Stimulated activated CD8-positive, alpha-beta memory T cell treated with anti-CD3 and anti-CD28 coated beads, Interleukin-4, amount 100 ng/mL, for 1 hour (primary cell): ENCODE measurements at places on chromosomes 7 and 10.
A peak's percentile ranks its signal among the peaks of the same experiment; 100 is the strongest.

DNA sequence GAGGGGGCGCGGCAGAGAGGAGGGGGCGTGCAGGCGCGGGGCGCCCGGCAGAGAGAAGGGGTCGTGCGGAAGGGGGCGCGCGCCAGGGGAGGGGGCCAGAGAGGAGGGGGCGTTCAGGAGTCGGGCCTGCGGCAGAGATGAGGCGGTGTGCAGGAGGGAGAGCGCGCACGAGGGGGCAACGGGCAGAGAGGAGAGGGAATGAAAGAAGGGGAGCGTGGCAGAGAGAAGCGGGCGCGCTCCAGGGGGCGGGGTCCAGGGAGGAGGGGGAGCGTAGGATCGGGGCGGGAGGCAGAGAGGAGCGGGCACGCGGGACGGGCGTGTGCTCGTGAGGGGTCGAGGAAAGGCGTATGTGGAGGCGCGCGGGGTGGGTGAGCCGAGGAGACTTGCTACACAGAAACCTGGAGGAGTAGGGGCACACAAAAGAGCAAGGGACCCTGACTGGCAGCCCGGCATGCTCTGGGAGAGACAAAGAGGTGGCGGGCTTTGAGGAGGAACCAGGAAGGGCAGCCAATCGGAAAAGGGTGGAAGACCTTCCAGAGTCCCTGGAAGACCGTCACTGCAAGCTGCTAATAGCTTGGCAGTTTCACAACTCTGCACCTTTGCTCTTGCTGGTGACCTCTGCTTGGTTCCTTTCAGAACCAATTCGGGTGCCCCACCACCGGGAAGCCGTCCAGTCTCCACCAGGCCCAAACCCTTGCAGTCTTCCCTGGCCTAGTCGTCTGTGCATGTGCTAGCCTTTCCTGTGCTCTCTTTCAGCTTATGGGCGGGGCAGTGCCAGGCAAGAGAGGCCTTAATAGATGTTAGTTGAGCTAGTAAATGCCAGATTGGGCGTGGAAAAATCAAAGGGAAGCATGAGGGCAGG is 639 bp downstream of the DYDC2 start:
- no peak for DNase-seq

- DNase-seq = no peak
Measured at GRCh38 chr10:19412531-19412930, 363.9 kb downstream of the MALRD1 start.

GRCh38 chr7:38716397-38716796 is 85.2 kb upstream of the AMPH start:
- no peak for DNase-seq

GRCh38 chr10:109618748-109619147 is 304.6 kb downstream of the XPNPEP1 start:
- no peak for DNase-seq

DNA sequence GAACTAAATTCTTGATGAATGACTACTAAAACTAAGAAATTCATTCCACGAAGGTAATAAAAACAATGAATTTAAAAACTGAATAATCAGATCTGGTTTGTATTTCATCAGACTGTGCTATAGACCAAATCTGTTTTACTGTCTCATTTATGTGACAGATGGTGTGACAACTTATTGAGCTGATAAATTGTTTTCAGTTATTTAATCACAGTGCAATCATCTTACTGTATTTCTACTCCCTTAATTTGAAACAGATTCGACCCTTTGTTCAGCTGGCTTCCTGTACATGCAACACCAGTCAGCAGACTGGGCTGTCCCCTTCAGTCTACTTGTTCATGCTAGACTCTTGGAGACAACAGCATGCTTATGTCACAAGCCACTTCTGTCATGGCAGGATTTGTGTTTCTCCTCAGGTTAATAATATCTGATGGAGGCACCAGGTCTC is 150.9 kb downstream of the MBL2 start:
- DNase-seq = no peak

DNA sequence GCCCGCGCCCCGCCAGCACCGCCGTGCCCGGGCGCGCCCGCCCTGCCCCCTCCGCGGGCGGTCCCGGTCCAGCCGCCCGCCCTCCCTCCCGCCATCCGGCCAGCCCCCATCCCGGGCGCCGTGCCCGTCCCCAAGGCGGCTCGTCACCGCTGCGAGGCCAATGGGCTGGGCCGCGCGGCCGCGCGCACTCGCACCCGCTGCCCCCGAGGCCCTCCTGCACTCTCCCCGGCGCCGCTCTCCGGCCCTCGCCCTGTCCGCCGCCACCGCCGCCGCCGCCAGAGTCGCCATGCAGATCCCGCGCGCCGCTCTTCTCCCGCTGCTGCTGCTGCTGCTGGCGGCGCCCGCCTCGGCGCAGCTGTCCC is at the start of gene HTRA1:
HTRA1 (plus strand) TSS at position 187 of the 362 bp plus-strand sequence; CDS start at position 287, 100 bp downstream.
- no peak for DNase-seq

GRCh38 chr7:158662610-158663427 is 41.8 kb downstream of the NCAPG2 start:
- no peak for DNase-seq

- DNase-seq = no peak
Measured at GRCh38 chr10:100551738-100552137, 16.0 kb downstream of the HIF1AN start.

DNA sequence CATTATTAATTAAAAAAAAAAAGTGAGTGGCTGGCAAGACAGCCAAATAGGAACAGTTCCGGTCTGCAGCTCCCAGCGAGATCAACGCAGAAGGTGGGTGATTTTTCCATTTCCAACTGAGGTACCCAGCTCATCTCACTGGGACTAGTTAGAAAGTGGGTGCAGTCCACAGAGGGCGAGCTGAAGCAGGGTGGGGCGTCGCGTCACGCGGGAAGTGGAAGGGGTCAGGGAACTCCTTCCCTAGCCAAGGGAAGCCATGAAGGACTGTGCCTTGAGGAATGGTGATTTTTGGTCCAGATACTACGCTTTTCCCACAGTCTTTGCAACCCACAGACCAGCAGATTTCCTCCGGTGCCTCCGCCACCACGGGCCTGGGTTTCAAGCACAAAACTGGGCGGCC is 133.7 kb downstream of the SNX13 start:
- DNase-seq = no peak

DNA sequence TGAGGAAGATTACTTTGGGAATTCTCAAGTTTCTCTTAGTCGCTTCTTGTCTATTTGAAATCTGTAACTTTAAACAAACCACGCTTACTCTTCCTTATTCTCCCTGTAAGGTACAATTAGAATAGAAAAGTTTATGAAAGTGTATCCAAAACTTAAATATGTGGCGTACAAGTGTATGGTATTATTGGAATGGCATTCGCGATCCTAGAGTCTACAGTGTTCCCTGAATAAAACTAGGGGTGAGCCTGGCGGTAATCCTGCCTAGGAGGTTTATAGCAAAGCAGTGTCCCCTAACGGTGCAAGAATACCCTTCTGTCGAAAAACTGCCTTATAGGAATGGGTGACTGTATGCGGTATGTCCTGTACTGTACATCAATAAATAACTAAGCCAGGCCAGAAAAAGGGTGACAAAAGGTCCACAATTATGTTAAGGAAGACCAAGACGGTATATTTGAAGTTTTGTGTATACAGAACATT is 1.2 kb downstream of the TASOR2 start:
- no peak for DNase-seq

DNA sequence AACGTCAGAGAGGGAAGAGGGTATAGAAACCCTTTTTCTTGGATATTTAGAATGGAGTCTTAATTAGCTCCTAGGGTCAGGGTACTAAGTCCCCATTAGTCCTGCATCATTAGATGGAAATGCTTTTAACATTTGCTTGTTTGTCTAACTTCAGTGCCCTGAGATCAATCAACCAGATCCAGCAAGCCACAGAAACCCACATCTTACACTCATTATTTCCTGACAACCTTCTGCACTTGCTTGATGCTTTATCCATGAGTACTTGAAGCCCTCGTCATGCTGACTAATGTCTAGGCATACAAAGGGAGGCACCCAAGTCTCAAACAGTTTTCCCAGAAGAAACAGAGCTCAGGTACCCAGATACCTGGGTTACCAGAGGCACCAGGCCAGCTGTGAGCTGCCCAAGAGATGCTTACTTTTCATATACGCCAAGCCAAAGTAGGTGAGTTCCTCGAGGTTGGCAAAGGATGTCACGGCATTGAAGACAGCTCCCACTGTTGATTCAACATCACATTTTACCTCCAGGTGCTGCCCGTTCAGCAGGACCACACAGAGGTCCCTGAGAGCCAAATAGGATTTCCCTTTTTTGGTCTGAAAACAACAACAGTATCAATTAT is 42.7 kb downstream of the FRMPD2 start:
- DNase-seq = no peak

DNA sequence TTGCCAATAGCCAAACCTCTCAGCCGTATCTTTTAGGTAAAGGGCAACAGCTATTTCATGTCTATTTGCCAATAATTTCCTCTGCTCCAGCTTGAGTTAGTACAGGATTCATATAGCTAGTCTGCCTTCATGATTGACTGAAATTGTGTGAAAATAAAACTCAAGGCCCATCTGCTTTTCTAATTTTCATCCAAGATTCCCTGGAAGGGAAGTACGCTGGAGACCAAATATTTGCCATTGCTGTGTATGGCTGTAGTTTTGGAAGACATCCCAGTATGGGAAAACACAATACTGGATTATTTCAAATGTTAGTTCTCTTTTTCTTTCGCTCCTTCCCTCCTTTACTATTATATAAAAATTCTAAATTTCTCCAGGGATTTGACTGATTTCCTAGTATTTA is 652.4 kb downstream of the CNTNAP2 start:
- DNase-seq = no peak

DNA sequence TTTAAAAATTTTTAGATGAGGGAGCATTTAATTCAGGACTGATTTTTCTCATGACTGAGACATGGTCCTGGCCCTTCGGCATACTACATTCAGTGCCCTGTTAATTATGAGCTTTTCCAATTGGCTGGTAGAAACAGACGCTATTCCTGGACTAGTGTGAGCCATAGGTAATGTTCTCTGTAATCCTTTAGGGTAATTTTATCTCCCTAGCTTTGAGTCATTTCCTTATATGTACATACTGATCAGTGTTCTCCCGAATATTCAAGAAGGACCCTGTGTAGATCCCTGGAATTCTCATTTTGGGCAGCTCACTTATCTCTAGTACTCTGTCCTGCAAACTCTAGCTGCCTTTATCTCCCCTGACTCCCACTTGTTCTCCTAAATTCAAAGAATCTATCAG is 92.6 kb upstream of the NPY start:
- no peak for DNase-seq

- DNase-seq = peak; percentile 35
Measured at GRCh38 chr10:102120142-102120990, at the start of gene LDB1. LDB1 (minus strand) TSS chr10:102120368; CDS start chr10:102120110, 258 bp downstream.
